GM19239 (cell line): ENCODE measurements at places on chromosomes 13 and 19.

DNA sequence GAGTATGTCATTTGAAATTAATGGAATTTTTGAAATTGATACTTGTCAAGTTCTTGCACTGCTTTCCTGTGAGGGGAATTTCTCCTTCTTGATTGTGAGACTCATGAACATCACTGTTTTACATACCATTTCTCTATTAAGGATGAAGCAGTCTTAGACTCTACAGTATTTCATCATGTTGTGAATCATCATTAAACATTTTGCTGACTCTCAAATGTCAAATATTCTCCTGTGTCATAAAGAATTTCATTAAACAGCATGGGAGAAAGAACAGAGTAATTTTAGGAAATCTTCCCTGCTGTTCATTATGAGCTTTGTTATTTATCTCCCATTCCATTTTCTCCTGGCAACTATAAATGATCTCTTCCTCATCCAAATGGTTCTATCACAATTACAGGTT lies 729.0 kb downstream of the PCDH9 start:
- no peak for DNase-seq

GRCh38 chr19:17671906-17672305 lies 16.2 kb downstream of the UNC13A start:
- no peak for DNase-seq

GRCh38 chr13:80900561-80900960 lies 559.6 kb upstream of the SPRY2 start:
- DNase-seq, result no peak

- peak; percentile 97 for DNase-seq
Measured at GRCh38 chr19:50679177-50680125, 30.2 kb downstream of the C19orf81 start.
